Thymus (tissue), 14 donors: ENCODE measurements at places on chromosomes 16 and 17. TPM values are rescaled to one million over a fixed set of nuclear protein-coding genes. Genes with fewer than 3 reads are reported as not detected.
A peak's percentile ranks its signal among the peaks of the same experiment; 100 is the strongest.

Gene DCAKD
- 24.7 TPM for polyA plus RNA-seq

- peaks cover 30% of the 10 kb centered on the region for H3K36me3 ChIP-seq
- no peak for DNase-seq
- peaks cover 5% of the 10 kb centered on the region for H3K4me1 ChIP-seq
- no peak overlapping the region for H3K4me3 ChIP-seq
Observed at GRCh38 chr17:42347198-42347597, 41.0 kb downstream of the STAT3 start.

Gene TOX3
- 0.87 TPM for polyA plus RNA-seq

Gene MMP28
- 4.7 TPM for polyA plus RNA-seq

DNA sequence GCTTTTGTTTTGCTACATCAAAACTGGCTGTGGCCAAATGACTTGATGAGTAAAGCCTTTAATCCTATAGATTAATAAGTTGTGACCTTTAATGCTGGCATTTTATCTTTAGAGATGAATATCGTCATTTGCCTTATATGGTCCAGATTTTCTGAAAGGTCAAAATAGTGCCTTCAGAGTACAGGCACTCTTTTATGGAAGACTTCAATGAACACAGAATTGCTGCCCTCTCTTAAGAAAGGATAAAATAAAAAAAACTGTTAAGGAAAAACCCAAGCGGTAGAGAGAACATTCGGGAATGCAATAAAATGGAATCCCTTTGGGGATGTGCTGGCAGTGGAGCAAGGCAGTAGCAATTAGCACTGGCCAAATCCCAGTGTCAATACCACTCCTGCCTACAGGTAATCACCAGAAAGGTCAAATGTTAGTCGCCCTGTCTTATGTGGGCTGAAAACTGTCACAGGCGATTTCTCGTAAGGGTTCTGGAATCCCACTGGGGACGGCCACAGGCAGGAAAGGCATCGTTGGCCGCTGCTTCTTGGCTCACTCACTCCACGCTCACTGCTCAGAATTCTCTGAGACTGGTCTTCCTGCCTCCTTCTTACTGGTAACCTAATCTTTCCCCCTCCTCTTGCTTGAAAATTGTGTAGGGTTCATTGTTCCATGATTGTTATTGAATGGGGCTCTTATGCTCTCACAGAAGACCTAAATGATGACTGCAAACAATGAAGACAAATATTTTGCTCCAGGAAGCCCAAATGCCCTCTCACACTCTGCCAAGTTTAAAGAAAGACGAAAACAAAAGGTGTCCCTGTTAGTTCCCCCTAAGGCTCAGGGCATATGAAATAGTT lies 45.4 kb upstream of the HSBP1 start:
- H3K36me3 ChIP-seq = no peaks in the 10 kb centered on the region
- no peak overlapping the region for H3K4me3 ChIP-seq
- no peaks in the 10 kb centered on the region for H3K4me1 ChIP-seq
- no peak overlapping the region for H3K27ac ChIP-seq

GRCh38 chr16:57966204-57966771 lies 4.6 kb downstream of the CNGB1 start:
- H3K4me3 ChIP-seq = no peak overlapping the region
- H3K27me3 ChIP-seq = no peaks in the 10 kb centered on the region

Gene KRTAP2-3
- polyA plus RNA-seq = 0.18 TPM

Gene SLC12A4
- 22.6 TPM for polyA plus RNA-seq

- H3K4me1 ChIP-seq = peaks cover 9% of the 10 kb centered on the region
- H3K27me3 ChIP-seq = peaks cover 47% of the 10 kb centered on the region
- no peak for DNase-seq
- H3K36me3 ChIP-seq = no peaks in the 10 kb centered on the region
- H3K4me3 ChIP-seq = no peak overlapping the region
- no peak overlapping the region for H3K27ac ChIP-seq
Observed at GRCh38 chr17:49259663-49260010, 29.1 kb upstream of the PHOSPHO1 start.

- no peaks in the 10 kb centered on the region for H3K36me3 ChIP-seq
- no peak overlapping the region for H3K4me3 ChIP-seq
- no peak for DNase-seq
- no peaks in the 10 kb centered on the region for H3K27me3 ChIP-seq
- H3K27ac ChIP-seq = no peak overlapping the region
Observed at GRCh38 chr17:63488851-63489250, 12.0 kb downstream of the ACE start.

Gene MYCBPAP
- polyA plus RNA-seq = 1.5 TPM

DNA sequence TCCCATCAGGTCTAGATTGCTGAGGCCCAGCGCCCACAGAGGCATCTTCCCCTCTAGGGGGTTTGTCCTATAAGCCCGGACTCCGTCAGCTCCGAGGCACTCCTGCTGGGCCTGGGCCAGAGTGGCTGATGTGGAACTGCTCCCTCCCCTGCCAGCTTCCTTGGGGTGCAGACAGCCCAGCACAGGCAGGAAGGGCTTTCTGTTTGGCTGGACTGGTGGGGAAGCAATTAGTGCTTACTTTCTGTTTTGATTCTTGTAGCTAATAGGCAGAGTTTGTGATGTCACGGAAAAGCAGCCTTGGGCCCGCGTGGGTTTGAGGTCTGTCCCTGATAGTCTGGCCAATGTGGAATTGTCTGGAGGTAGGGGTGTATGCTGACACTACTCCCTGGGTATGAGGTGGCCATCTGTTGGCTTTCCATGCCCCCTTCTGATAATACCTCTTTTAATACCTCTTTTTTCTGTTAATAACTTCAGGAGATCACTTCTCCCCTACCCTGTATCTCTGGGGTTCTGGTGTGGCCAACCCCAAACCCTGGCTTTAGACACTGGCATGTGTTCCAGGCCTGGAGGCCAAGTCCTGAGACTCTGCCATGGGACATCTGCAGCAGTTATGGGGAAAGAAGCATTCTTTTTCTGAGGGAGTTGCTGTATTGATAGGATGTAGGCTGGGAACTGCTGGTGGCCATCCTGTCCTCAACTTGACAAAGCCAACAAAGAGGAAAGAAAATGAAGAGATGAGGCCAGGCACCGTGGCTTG lies 190.9 kb downstream of the RAB11FIP4 start:
- no peaks in the 10 kb centered on the region for H3K27me3 ChIP-seq
- no peaks in the 10 kb centered on the region for H3K36me3 ChIP-seq
- peaks cover 9% of the 10 kb centered on the region for H3K4me1 ChIP-seq
- DNase-seq = no peak
- no peak overlapping the region for H3K4me3 ChIP-seq

DNA sequence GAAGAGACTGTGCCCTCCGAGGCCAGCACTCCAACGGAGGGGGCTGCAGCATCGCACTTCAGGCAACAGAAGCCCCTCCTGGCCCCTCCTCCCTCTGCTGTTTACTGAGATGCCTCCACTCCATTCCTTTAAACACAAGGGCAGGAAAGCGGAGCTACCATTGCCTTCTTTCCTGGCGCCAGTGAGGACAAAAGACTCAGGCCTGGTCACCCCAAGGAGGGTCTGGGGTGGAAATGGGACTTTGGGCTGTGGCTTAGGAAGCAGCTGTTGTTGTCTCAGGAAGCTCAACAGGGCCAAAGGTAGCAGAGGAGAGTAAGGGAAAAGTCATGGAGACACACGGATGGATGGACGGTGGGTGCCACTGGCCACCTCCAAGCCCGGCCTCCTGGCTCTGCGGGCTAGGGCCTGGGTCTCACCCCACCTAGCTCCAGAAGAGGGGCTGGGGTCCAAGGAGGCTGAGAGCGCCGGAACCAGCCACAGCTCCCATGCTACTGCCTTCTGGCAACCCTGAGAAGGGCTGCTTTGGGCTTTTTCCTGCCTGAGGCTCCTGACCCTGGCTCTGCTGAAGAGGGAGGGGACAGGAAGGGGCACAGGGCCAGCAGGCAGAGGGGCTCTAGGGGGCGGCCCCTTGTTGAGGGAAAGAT lies 11.1 kb downstream of the CD300LG start:
- no peak overlapping the region for H3K27ac ChIP-seq
- H3K36me3 ChIP-seq = no peaks in the 10 kb centered on the region
- H3K4me1 ChIP-seq = peaks cover 2% of the 10 kb centered on the region
- no peaks in the 10 kb centered on the region for H3K27me3 ChIP-seq
- DNase-seq = no peak

- H3K4me3 ChIP-seq = no peak overlapping the region
- no peaks in the 10 kb centered on the region for H3K27me3 ChIP-seq
- no peak overlapping the region for H3K27ac ChIP-seq
- H3K4me1 ChIP-seq = peaks cover 6% of the 10 kb centered on the region
- no peak for DNase-seq
Observed at GRCh38 chr17:82722341-82723013, 6.0 kb downstream of the FN3KRP start.

DNA sequence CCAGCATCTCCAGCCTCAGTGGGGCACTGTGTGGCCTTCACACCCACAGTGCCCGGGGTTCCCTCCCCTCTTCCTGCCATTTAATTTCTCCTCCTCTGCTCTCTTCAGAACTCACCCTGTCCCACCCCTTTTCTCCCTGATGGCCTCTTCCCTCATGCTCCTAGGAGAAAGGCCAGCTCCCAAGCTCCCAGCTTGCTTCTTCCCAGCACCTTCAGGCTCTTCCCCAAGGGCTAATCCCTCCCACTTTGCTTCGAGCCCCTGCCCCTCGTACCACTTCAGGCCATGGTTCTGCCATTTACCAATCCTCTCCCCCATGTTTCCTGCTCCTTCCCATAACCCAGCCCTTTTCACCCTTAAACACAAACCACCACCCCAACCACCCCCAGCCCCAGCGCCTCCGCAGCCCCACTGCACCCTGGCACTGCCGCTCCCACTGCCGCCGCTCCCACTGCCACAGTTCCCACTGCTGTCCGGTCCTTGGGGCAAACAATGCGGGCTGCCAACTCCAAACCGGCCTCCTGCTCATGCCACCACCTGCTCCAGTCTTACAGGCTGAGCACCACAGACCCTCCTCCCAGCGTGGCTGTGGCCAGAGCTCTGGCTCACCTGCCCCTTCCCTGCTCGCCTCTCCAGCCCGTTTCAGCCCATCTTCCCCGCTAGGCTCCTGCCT lies 28.6 kb downstream of the ADAM11 start:
- H3K27ac ChIP-seq = no peak overlapping the region
- H3K36me3 ChIP-seq = no peaks in the 10 kb centered on the region
- H3K27me3 ChIP-seq = no peaks in the 10 kb centered on the region
- H3K4me3 ChIP-seq = no peak overlapping the region
- DNase-seq = no peak

- DNase-seq = no peak
- H3K4me1 ChIP-seq = no peaks in the 10 kb centered on the region
- no peak overlapping the region for H3K4me3 ChIP-seq
- no peak overlapping the region for H3K27ac ChIP-seq
- no peaks in the 10 kb centered on the region for H3K27me3 ChIP-seq
Observed at GRCh38 chr16:74795104-74795503, 20.5 kb upstream of the FA2H start.

Gene CRYBA1
- polyA plus RNA-seq = 0.34 TPM

Gene CMTM1
- 0.64 TPM for polyA plus RNA-seq

Gene SEZ6L2
- 0.98 TPM for polyA plus RNA-seq

DNA sequence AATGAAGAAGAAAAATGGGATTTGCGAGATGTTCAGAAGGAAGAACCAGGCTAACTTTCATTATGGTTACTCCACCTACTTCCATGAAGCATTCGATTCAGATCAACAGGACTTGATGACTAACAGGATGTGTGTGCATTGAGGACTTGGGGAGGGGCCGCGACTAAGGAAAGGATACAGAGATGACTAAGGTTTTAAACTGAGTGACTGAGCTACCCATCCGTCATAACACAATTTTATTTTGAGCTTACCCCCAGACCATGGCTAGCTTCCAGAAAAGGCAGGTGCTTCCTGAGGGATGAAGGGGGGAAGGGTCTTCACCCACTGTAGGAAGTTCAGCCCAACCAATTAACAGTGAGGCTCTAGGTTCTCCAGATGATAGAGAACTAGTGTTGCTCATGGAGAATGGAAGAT lies 2.5 kb upstream of the CDYL2 start:
- no peak overlapping the region for H3K4me3 ChIP-seq
- H3K4me1 ChIP-seq = no peaks in the 10 kb centered on the region
- peaks cover 5% of the 10 kb centered on the region for H3K27me3 ChIP-seq

- no peaks in the 10 kb centered on the region for H3K4me1 ChIP-seq
- H3K36me3 ChIP-seq = peaks cover 97% of the 10 kb centered on the region
- H3K4me3 ChIP-seq = no peak overlapping the region
- H3K27me3 ChIP-seq = no peaks in the 10 kb centered on the region
- DNase-seq = no peak
Observed at GRCh38 chr17:46935658-46936266, 12.8 kb downstream of the GOSR2 start.

Gene LGALS9B
- polyA plus RNA-seq = 0.09 TPM

GRCh38 chr16:2927010-2927646 lies 15.4 kb downstream of the FLYWCH1 start:
- peaks cover 3% of the 10 kb centered on the region for H3K4me1 ChIP-seq
- H3K27ac ChIP-seq = no peak overlapping the region
- no peak overlapping the region for H3K4me3 ChIP-seq
- H3K27me3 ChIP-seq = no peaks in the 10 kb centered on the region
- DNase-seq = peak; percentile 93
- H3K36me3 ChIP-seq = peaks cover 33% of the 10 kb centered on the region

- H3K4me1 ChIP-seq = peaks cover 38% of the 10 kb centered on the region
- H3K36me3 ChIP-seq = peaks cover 78% of the 10 kb centered on the region
- no peaks in the 10 kb centered on the region for H3K27me3 ChIP-seq
Observed at GRCh38 chr17:58344791-58345157, 7.2 kb downstream of the SUPT4H1 start.

Gene KRTAP4-16
- not detected for polyA plus RNA-seq

- H3K27me3 ChIP-seq = peaks cover 32% of the 10 kb centered on the region
- H3K36me3 ChIP-seq = no peaks in the 10 kb centered on the region
- H3K4me3 ChIP-seq = no peak within 1 kb of the TSS
- H3K4me1 ChIP-seq = peaks cover 2% of the 10 kb centered on the region
- no peak for DNase-seq
- no peak within 1 kb of the TSS for H3K27ac ChIP-seq
Observed at GRCh38 chr17:8001976-8002720, at the start of gene GUCY2D. Gene GUCY2D (plus strand): TSS chr17:8002615. CDS start chr17:8003048, 433 bp downstream.

DNA sequence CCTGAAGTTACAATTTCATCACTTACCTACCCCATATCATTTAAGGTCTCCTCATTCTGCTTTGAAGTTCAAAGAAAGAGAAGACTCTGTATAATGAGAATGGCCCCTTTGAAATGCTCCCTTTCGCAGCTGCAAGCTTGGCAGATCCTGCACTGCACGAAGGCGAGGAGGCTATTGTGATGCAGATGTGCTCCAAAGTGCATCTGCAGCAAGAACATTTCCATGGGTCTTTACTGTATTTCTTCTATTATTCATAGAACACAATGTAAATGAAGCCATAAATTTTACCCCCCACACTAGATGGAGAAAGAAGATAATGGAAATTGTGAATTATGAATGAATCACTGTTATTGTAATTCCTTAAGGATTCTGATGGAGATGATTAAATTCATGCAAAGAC lies 178.7 kb downstream of the CHD9NB start:
- no peak overlapping the region for H3K27ac ChIP-seq
- no peaks in the 10 kb centered on the region for H3K4me1 ChIP-seq
- no peaks in the 10 kb centered on the region for H3K27me3 ChIP-seq
- DNase-seq = no peak
- no peaks in the 10 kb centered on the region for H3K36me3 ChIP-seq
- no peak overlapping the region for H3K4me3 ChIP-seq
